ENCODE measurements at places on chromosomes 13 and 19.

GRCh38 chr19:38502410-38503076 is 69.1 kb downstream of the RYR1 start:
- peak; percentile 92 for DNase-seq

DNA sequence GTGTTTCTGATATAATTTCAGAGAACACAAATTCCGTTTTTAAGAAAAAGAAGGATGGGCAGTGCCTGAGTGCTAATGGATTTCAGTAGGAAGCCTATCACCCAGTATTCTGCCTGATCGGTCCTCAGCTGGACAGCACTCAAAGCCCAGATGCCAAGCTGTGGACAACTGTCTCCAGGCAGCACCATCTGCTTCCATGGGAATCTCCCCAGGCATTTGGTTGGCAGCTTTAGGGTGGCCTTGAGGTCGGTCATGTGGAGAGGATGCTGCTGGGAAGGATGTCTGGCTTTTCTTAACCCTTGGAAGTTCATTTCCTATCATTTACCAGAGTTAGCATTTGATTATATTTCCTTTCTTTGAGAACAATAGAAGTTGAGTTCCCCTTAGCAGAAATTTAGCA is 311.7 kb downstream of the TBC1D4 start:
- DNase-seq: no peak

DNA sequence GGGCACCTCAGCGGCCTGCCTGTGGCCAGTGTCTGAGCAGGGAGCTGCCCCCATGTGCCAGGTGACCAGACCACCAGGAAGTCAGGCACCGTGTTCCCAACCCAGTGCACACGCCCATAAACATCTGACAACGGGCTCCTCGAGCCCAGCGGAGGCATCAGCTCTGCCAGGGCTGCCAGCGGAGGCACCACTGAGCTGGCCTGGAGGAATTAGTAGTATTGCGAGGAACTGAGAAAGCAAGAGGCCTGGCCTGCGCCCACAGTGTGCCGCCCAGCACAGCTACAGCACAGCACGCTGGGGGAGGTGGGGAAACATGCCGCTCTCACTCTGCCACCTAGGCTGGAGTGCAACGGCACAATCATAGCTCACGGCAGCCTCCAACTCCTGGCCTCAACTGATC is 44.6 kb downstream of the ANKRD27 start:
- DNase-seq: no peak

GRCh38 chr19:54405628-54406027 is 9.6 kb upstream of the TTYH1 start:
- DNase-seq: no peak

DNA sequence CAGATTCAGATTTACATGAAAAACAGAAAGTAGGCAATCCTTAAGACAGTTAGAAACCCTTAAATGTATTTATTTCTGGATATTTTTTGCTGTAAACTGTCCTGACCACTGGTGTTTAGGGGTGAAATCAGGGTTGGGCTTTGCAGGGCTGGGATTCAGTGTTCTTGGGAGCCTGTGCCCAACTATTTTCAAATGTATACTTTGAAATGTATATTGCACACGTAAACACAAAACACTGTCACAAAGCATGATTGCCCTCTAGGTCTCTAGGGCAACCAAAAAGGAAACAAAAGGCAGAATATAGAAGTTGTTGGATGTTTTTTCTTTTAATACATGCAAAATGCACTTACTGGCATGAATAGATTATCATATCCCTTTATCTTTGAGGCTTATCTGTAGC is 1185.4 kb downstream of the DIAPH3 start:
- DNase-seq: no peak

GRCh38 chr13:97979051-97979450 is 25.6 kb downstream of the IPO5 start:
- no peak for DNase-seq

- no peak for DNase-seq
Measured at GRCh38 chr19:50383001-50383851, 921 bp upstream of the POLD1 start.

- DNase-seq: no peak
Measured at GRCh38 chr13:27868641-27869435, 51.0 kb upstream of the PDX1 start.

DNA sequence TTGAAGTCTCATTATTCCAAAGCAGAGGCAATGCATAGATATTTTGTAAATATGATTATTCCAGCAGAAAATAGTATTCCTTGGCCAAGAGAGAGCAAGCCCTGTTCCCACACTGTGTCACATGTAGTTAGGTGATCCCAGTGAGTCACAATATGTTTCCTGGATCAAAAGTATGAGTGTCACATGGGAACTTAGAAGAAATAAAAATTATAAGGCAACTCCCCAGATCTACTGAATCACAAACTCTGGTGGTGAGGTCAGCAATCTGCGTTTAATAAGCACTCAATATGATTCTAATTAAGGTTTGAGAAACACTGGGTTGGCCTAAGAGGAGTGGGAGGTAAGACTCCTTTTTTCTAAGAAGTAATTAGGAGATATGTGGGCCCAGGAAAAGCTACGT is 1504.5 kb upstream of the PCDH20 start:
- no peak for DNase-seq

- DNase-seq: no peak
Measured at GRCh38 chr19:13056052-13056660, 46.5 kb downstream of the LYL1 start.

GRCh38 chr13:102799426-102800144 is 666 bp downstream of the BIVM start:
- DNase-seq: no peak

DNA sequence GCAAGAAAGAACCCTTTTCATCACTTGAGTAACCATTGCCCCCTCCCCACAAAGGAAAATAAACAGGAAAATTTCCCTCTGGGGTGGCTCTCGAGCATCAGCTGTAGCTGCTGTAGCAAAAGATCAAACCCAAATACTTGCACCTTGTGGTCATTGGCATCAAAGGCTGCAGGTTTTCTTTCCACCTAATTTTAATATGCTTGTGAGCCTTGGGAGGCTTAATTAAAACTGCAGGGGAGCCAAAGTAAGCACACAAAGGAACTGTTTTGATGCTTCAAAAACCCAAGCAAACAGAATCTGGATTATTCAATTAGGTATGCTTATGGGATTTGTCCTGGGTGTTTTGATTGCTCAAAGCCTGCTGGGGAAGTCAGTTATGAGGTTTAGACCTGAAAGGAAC is 119.5 kb downstream of the SHISA2 start:
- DNase-seq: no peak

DNA sequence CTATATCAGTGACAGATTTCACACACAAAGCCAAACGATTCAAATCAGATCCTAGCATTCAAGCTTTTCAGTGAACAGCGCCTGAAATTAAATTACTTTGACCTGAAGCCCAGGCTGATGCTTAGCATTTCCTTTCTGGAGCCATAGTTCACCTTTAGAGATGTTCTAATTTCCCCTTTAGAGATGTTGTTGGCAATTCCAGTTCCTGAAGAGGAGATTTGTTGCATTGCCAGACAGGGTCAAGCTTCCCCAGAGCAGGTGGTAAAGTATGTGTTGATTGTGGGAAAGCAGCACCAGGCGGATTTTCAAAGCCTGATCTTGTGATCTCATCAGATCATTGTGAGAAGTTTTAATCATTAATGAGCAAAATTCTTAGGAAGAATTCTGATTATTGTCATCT is 609.8 kb upstream of the KLF12 start:
- DNase-seq: no peak

DNA sequence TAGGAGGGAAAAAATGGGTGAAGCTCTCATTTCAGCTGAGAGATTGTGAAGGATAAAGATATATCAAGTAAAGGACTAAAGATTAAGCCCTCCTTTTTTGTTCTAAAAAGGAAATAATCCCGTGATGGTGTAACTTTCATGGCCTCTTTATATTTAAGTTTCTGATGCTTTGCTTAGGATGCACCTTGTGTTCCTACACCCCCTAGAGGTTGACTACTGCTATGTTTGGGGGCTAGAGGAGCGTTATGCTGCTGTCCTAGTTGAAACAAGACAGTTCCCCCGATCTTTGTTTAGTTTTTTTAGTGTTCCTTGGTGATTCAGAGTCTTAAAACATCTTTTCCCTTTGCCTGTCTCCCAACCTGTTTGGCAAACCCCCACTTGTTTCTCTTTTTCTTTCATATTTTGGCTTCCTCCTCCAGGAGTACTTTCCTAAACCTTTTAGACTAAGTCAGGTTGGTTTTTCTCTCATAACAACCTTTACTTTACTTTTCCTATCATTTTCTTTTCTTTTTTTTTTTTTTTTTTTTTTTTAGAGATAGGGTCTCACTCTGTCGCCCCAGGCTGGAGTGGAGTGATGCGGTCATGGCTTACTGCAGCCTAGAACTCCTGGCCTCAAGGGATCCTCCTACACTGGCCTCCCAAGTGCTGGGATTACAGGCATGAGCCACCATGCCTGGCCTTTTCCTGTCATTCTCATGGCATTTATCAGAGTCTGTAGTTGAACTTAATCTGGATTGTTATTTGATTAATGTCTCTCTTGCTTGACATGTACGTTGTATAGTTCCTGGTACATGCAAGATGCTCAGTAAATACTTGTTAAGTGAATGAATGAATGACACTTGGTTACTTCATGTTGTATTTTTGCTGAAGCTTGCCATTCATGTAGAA is 2.8 kb downstream of the UBA2 start:
- no peak for DNase-seq

GRCh38 chr13:22592515-22592914 is 588.3 kb upstream of the SGCG start:
- no peak for DNase-seq

- DNase-seq: no peak
Measured at GRCh38 chr13:27489456-27489855, 39.1 kb upstream of the MTIF3 start.

GRCh38 chr13:97116754-97117153 is 105.4 kb upstream of the MBNL2 start:
- DNase-seq: no peak

GRCh38 chr13:91725646-91726045 is 327.2 kb downstream of the GPC5 start:
- DNase-seq: no peak

DNA sequence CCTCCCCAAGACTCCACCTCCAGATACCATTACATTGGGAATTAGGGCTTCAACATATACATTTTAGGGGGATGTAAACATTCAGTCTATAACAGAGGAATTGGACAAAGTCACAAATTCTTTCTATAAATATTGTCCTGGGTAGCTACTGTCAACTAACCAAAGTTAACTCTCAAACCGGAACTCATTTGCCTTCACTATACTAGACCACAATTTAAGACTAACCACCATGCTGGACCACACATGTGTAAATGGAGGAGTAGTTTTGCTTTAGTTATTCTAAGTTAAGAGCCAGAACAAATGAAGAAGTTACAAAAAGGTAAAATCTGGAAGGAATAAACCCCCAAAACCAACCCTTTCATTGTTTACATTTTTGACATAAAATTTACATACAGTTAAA is 222.8 kb downstream of the NDFIP2 start:
- no peak for DNase-seq

DNA sequence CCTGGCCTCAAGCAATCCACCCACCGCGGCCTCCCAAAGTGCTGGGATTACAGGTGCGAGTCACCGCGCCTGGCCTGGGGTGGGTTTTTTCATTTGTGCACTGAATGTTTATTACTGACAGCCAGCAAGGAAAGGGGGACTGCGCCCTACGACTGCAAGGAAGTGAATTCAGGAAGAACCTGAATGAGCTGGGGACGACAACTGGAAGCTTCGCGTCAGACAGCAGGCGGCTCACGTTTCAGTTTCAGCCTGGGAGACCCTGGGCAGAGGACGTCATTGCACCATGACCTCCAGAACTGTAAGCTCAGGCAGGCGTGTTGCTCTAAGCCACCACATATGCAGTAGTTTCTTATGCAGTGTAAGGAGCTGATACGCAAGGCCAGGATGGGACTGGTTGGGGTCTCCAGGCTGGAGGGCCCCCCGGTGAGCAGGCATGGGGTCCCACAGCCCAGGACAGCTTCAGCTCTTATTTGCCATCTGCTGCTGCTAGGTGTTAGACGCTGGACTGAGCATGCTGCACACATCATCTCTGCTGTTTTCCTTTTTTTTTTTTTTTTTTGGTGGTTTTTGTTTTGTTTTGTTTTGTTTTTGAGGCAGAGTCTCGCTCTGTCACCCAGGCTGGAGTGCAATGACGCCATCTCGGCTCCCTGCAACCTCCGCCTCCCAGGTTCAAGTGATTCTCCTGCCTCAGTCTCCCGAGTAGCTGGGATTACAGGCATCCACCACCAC is 66.6 kb downstream of the GADD45B start:
- no peak for DNase-seq

DNA sequence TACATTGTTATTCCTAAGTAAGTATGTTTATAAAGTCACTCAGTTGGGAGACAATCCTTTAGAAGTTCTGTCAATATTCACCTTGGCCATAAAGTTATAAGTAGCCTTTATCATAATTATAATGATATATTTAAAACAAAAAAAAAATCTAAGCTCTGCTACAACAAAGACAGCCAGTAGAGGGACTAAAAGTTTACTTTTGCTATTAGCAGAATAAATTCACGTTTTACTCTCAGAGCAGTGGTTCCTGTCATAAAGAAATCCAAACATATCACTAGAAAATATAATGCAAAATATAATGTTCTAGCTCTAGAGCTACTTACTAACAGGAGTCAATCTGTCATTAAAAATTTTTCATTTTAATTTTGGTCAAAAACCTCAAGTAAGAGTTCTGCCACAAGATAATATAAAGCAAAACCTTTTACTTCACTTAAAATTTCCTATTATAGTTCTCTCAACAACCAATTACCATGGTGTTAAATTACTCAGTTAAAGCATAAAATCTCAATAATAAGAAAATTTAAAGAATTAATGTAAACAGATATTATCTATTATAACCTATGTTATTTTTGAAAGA is 17.7 kb downstream of the INTS6 start:
- no peak for DNase-seq

DNA sequence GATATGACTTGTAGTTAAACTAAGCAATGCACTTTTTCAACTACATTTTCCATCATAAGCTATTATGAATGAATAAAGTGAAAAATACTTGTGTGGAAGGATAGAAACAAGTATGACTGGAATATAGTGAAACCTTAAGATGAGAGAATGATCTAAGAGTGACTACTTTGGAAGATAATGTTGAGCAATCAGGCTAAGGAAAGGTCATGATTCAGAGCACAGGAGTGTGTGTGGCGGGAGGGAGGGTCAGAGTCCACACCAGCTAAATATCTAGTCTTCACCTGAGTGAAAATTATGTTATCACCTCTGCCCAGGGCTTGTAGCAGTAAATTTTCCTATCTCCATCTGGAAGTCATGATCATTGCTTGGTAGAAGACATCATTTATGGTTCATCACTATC is 833.4 kb upstream of the ATXN8OS start:
- DNase-seq: no peak

GRCh38 chr19:40605216-40605971 is 4.2 kb downstream of the LTBP4 start:
- peak; percentile 51 for DNase-seq

- no peak for DNase-seq
Measured at GRCh38 chr13:41827507-41828213, 133.2 kb downstream of the VWA8 start.

- DNase-seq: peak; percentile 82
Measured at GRCh38 chr19:46303691-46304397, 7.0 kb downstream of the HIF3A start.

DNA sequence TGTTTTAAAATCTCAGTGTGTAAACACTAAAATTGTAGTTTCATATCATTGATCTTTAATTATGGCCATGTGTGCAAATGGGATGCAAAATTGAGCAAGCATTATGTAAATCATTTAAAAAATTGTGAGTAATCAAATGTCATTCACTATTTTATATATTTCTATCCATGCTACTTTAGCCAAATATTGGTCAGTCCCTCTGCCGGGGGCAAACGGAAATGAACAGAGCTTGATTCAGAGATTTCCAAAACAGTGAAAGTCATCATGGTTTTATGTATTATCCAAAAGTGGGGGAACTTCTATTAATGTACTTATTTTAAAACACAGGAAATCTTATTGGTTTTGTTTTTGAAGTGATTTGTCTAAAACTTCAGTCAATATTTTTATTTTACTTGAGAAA is 219.1 kb downstream of the IRS2 start:
- DNase-seq: no peak

All from NCI-H1930 (cell line).